ENCODE measurements at places on chromosomes 6 and 20. TPM values are rescaled to one million over a fixed set of nuclear protein-coding genes. Genes with fewer than 3 reads are reported as not detected.

The NRSN2 gene
- total RNA-seq: 39.6 TPM

The DLK2 gene
- total RNA-seq: 0.45 TPM

The LINC00237 gene
- total RNA-seq: not detected

The MUC22 gene
- total RNA-seq: not detected

The LY6G6C gene
- 0.71 TPM for total RNA-seq

The COL20A1 gene
- total RNA-seq: 0.22 TPM

The HAO1 gene
- total RNA-seq: not detected

The PKHD1 gene
- 0.04 TPM for total RNA-seq

The APOBEC2 gene
- total RNA-seq: not detected

The OGFRL1 gene
- 61.6 TPM for total RNA-seq

The GJA10 gene
- total RNA-seq: not detected

The RAB44 gene
- 0.27 TPM for total RNA-seq

The UNC93A gene
- not detected for total RNA-seq

The TFAP2A gene
- total RNA-seq: 1.6 TPM

The EPPIN gene
- not detected for total RNA-seq

The SLC16A10 gene
- total RNA-seq: 3.1 TPM

The TUBB1 gene
- total RNA-seq: 1.0 TPM

The KHDC1L gene
- not detected for total RNA-seq

The ULBP2 gene
- total RNA-seq: 0.27 TPM

The DSP gene
- total RNA-seq: 7.2 TPM

The BMP7 gene
- 17.3 TPM for total RNA-seq

The RIN2 gene
- 94.9 TPM for total RNA-seq

The MUC21 gene
- total RNA-seq: 0.18 TPM

The SAPCD1 gene
- total RNA-seq: 4.9 TPM

The CLPSL1 gene
- not detected for total RNA-seq

The PFDN4 gene
- 26.3 TPM for total RNA-seq

The TAP2 gene
- total RNA-seq: 26.3 TPM

The C20orf204 gene
- total RNA-seq: 2.1 TPM

The NRN1 gene
- total RNA-seq: 90.1 TPM

The PSMB8 gene
- total RNA-seq: 39.3 TPM

The SLC22A16 gene
- 0.22 TPM for total RNA-seq

The TRIM26 gene
- 42.6 TPM for total RNA-seq

The C20orf202 gene
- total RNA-seq: 0.80 TPM

The BNIP5 gene
- total RNA-seq: not detected

The LHFPL5 gene
- total RNA-seq: not detected

The PRPH2 gene
- total RNA-seq: 2.4 TPM

The CDYL gene
- 40.3 TPM for total RNA-seq

The LCA5 gene
- total RNA-seq: 11.0 TPM

The OR2J3 gene
- total RNA-seq: not detected
